ENCODE measurements at places on chromosomes 3 and 15.

DNA sequence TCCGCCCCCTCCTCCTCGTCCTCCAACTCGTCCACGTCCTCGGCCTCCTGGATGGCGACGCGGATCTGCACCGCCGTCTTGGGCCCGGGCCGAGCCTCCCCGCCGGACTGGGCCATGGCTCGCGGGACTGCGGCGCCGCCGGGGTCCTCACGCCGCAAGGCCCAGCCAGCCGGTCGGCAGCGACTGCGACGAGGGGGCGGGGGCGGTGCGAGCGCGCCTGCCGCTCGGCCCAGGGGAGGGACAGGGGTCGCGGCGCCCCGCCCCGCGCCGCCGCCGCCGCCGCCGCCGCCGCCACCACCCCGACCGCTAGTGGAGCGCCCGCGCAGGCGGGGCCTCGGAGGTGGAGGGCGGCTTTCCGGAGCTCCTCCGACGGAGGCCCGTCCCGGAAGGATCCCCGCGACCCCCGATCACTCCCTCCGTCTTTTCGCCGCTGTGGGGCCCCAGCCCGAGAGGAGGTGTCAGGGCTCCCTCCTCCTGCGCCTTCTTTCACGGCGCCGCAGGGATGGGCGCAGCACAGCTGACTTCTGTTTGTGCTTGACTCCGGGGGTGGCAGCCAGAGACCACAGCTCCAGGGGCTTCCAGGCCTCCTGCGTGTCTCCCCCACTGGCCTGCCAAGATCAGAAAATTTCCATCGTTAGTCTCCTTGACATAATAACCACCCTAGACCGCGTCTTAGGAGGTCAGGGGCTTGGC is at the start of gene LARP6:
Gene LARP6 (minus strand): TSS at position 185 of the 693 bp plus-strand sequence. CDS start 69 bp downstream, at position 116.
- peak; percentile 51 for DNase-seq

DNA sequence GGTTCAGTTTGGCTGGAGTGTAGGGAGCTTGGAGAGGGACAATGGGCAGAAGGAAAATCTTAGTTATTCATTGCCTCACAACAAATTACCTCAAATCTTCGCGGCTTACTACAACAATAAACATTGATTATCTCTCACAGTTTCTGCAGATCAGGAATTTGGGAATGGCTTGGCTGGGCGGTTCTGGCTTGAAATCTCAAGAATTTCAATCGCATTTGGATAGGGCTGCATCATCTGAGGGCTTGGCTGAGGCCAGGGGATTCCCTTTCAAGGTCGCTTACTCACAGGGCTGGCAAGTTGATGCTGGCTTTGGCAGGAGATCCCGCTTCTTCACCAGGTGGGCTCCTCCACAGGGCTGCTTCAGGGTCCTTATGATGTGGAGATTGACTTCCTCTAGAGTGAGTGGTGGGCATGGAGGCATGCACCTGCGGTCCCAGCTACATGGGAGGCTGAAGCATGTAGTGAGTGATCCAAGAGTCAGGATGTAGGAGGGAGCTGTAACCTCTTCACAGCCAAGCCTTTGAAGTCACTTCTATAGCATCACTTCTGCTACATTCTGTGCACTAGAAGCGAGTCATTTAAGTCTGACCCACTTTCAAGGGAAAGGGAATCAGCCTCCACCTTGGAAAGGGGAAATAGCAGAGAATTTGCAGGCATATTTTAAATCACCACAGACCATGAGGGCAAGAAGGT is 63.1 kb downstream of the CDC25A start:
- DNase-seq, result no peak

DNA sequence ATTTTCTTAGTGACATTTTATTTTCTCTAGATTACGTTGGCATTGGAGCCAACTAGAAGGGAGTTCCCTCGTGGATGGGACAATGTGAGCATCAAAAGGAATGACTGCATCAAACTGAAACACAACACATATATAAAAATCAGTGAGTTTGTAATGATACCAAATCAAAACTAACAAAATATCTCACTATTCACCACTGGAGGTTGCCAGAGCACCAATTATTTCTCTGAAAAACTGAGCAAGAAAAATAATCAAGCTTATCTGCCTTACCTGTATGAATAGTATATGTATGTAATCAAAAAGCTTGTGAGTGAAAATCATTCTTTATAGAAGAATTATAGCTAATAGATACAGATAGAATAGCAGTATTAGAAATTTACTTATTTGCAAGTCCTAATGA is 46.8 kb upstream of the OTOL1 start:
- DNase-seq, result no peak

DNA sequence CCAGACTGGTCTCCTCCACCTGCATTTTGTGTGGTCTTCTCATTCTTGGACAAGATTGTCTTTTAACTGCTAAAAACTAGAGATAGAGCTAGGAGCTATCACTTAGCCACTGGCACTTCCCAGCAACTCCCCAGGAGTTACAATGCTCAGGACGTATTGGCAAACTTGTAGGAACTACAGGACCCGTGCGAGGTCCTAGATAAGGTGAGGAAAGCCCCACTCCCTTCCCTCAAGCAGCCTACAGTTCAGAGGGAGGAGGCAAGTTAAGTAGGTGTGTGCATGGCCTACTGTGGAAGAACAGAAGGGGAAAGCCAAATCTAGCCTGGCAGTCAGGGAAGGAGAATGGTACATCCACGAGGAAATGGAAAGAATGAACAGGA is 504.7 kb upstream of the PROK2 start:
- DNase-seq, result no peak

DNA sequence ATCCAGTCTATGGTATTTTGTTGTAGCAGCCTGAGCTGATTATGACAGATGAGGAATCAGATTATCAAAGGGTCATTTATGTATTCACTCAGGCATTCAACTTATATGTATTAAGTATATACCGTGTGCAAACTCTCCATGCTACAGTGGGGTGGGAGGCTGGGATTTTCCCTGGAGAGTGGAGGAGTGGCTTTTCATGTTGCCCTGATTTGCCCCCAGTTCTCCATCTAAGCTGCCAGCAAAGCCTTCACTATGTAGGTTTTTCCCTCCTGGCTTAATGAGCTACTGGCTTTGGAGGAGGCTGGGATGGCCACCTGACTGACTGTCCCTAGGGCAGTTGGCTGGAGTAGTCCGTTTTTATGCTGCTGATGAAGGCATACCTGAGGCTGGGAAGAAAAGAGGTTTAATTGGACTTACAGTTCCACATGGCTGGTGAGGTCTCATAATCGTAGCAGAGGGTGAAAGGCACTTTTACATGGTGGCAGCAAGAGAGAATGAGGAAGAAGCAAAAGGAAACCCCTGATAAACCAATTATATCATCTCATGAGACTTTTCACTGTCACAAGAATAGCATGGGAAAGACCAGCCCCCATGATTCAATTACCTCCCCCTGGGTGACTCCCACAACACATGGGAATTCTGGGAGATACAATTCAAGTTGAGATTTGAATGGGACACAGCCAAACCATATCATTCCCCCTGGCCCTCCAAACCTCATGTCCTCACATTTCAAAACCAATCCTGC is 253.9 kb downstream of the RPLP1 start:
- no peak for DNase-seq

DNA sequence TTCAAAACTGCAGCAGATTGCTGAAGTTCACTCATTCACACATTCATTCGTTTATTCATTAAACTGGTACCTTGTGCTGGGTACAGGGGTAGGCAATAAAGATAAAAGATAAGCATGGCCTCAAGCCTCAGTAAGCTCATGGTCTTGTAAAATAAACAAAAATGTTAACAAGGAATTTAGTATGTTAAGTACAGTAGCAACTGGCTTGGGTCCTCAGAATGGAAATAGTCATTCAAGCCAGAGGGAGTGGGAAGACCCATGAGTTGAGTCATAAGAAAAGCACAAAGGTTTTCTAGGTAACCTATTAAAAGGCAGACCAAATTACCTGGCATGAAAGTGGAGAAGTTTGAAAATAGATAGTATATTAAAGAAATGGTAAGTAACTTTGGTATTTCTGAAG is 163.3 kb downstream of the CDIN1 start:
- no peak for DNase-seq

GRCh38 chr15:67914537-67915460 is 75.0 kb upstream of the RNU6-1 start:
- DNase-seq, result no peak

DNA sequence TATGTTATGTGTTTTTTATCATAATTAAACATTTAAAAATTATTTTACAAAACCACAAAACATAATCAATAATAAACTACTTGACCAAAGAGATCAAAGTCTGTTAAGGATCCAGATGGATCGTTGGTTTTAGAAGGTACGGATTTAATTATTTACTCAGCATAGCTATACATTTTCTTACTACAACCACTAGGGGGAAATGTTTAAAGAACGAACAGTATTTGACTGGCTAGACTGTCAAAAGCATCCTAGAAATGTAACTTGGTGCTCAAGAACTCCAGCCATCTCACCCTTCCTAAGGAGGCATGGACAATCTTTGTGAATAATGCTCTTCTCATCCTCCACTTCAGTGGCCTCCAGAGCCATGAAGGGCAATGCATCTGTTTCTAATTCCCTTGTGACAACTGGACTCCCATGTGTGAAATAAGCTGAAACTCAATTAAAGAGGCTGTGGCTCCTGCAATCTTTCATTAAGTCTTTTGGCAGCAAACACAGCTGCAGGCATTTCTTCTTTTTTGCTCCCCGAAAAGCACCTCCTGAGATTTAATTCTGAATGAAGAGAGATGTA is 94.7 kb upstream of the TUSC7 start:
- no peak for DNase-seq

GRCh38 chr3:111238885-111239284 is 167.3 kb downstream of the NECTIN3 start:
- no peak for DNase-seq

GRCh38 chr3:168085491-168086119 is 10.1 kb downstream of the GOLIM4 start:
- no peak for DNase-seq

DNA sequence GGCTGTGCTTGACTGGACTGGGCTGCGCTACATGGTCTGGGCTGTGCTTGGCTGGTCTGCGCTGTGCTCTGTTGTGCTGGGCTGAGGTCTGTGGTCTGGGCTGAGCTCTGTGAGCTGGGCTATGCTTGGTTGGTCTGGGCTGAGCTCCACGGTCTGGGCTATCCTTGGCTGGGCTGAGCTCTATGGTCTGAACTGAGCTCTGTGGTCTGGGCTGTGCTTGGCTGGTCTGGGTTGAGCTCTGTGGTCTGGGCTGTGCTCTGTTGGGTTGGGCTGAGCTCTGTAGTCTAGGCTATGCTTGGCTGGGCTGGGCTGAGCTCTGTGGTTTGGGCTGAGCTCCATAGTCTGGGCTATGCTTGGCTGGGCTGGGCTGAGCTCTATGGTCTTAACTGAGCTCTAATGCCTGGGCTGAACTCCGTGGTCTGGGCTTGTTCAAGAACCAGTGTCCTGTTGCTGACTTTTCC is 92.0 kb downstream of the PLXNA1 start:
- no peak for DNase-seq

DNA sequence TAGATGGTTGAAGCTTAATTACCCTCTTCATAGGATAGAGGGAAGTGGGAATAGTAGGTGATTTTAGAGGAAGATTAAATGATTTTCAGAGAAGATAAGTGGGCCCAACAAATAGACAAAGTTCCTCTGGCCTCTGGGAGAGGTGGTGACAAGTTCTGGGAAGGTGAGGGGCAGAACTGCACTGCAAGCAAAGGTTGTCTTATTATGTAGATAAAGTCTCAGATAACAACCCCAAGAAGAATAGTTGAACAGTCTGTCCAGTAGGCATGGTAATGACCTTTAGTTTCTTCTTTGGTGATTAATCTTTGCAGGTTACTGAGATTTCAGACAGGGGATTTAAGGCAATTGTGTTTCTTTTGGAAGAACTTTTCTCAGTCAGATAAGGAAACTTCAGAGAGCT is 439.1 kb downstream of the ROBO2 start:
- DNase-seq, result no peak

- no peak for DNase-seq
Measured at GRCh38 chr15:44596511-44597010, 59.6 kb downstream of the EIF3J start.

DNA sequence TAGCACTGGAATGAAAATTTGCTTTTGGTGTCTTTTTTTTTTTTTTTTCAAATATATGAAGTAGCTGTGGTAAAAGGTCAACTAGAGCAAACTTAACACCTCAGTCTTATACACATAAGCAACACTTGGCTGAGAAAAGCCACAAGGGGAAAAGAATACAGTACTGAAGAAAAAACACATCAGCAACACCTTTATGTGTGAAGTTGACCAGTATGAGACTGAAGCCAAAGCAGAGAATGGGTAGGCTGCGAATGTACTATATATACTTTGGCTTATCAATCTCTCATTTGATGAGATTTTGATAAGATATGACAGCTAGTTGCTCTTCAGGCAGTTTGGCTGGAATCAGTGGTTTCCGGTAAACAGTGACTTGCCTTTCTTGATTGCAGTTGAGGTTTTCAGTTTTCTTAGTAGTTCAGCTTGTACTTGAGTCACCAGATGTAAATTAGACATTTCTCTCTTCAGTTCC is 22.0 kb upstream of the ZCWPW2 start:
- DNase-seq, result peak; percentile 24

DNA sequence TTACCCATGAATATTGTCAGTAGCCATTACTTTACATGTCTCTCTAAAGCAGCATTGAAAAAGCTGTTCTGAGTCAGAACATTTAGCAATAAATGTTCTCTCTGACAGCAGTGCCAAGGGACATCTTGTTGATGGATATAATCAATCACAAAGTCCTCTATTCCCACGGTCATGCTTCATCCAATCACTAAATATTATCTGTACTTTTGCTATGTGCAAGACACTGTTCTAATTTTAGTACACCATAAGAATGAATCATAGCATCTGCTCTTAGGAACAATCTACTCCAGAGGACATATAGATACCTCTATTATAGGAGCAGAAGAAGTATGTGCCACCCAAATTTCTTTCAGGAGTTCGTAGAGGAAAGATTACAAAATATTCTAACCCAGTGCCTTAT is 142.5 kb upstream of the MBNL1 start:
- DNase-seq, result no peak

DNA sequence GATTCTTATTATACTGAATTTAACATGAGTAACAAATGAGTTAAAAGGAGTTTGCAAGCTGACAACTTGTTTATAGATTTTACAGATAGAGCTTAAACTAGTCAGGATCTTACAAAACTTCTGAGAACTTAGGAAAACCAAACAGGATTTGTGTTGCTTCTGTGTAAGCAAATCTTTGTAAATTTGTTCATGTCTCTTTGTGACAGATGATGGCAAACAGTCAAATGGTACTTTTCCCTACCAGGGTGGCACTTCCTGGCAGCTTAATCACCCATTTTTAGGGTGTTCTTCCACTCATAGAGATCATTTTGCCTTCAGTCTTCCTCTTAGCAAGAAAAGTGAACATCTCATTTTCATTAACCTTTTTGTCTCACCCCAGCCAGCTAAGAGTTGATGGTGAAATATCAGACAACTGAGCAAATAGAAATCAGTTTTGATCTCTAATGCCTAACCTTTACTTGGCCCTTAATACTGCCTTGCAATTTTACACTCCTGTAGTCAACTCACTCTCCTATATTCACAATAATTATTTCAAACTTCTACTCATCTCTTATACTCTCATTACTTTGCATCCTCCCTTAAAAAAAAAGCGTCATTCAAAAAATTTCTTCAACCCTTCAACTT is 23.7 kb upstream of the NECTIN3 start:
- DNase-seq, result no peak

- DNase-seq, result no peak
Measured at GRCh38 chr3:107977221-107978130, 113.4 kb downstream of the CD47 start.

All from hematopoietic multipotent progenitor cell (in vitro differentiated cells).